ENCODE measurements at places on chromosomes 7 and 10.
A peak's percentile ranks its signal among the peaks of the same experiment; 100 is the strongest.

DNA sequence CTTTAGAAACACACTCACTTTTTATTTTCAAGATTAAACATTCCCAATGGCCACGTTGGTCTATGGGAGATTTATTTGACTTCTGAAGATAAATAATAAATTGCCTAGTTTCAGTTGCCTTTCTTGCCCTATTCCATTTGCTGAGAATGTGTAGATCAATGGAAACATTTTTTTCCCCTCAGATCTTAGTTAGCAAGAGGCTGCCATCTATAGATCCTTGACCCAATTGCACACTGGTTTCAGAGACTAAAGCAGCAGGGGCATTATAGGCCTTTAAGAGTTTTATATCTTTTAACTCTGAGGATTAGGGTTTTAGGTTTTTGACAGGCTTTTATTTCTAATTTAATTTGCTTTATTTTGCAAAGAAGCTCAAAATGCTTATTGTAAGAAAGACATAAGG is 163.2 kb upstream of the GPR26 start:
- no peak for DNase-seq

- peak; percentile 8 for DNase-seq
These were observed 94.1 kb downstream of the GRM8 start for GRCh38 chr7:127158659-127159058.

DNA sequence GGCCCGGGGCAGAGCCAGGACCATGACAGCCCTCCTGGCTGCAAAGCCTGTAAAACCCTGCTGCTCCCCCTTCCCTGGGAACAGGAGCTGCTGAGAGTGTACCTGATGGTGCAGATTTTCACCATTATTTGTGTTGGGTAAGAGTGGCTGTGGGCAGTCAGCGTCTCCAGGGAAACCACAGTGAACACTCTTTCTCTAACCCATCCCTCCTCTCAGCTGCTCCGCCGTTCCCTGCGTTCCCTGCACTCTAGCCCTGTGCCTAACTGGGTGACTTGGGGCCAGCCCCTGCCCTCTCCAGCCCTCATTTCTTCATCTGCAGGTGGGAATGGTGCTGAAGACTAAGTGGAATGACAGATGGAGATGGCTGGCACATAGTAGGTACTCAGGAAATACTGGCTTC is 75.9 kb upstream of the PCBD1 start:
- DNase-seq = no peak

DNA sequence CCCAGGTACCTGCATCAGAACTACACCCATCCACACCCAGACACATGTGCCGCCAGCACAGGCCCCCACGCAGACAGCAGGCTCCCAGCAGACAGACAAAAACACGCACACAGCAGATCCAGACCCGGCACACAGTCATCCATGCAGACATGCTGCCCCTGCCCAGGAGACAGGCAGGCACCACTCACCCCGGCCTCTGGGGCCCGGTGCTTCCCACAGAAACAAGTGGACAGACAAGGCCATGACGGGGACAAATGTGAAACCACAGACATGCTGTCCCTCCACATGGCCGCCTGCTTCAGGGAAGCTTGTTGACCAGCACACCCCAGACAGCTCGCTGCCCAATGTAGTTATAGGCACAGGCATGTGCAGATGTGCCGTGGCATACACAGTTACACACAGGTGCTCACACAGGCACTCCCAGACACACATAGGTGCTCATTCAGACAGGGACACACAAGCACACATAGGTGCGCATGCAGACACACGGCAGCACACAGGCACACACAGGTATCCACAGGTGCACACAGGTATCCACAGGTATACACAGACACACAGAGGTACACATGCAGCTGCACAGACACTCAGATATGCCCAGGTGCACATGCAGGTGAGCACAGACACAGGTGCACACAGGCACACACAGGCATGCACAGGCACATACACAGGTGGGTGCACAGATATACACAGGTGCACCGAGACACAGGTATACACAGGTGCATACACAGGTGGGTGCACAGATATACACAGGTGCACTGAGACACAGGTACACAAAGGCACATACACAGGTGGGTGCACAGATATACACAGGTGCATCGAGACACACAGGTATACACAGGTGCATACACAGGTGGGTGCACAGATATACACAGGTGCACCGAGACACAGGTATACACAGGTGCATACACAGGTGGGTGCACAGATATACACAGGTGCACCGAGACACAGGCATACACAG is 10.5 kb upstream of the SCART1 start:
- DNase-seq = no peak

GRCh38 chr7:134367956-134368749 is 51.4 kb upstream of the SLC35B4 start:
- no peak for DNase-seq

DNA sequence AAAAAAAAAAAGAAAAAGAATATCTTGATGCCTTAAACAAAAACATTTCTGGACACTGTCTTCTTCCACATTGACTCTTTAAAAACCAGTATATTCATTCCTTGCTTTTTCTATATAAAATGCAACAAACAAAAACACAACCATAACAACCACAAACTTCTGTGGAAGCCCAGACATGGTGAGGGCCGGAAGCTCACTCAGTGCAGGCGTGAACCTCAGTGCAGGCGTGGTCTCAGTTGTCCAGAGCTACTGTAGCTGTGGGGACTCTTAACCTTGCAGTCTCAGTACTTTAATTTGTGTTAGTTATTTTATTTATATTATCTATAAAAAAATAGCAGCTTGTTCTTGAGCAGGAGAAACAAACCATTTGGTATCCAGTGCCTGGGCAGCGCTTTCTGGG is 131.8 kb downstream of the DOCK1 start:
- DNase-seq = no peak

Measured in activated CD4-positive, alpha-beta T cell treated with anti-CD3 and anti-CD28 coated beads, Interleukin-2, Interleukin-4, amounts not matched to agents 100 ng/mL and 50 ng/mL, durations not matched to agents 16 hours and 8 hours (primary cell).